ENCODE measurements at places on chromosomes 12 and 14.

DNA sequence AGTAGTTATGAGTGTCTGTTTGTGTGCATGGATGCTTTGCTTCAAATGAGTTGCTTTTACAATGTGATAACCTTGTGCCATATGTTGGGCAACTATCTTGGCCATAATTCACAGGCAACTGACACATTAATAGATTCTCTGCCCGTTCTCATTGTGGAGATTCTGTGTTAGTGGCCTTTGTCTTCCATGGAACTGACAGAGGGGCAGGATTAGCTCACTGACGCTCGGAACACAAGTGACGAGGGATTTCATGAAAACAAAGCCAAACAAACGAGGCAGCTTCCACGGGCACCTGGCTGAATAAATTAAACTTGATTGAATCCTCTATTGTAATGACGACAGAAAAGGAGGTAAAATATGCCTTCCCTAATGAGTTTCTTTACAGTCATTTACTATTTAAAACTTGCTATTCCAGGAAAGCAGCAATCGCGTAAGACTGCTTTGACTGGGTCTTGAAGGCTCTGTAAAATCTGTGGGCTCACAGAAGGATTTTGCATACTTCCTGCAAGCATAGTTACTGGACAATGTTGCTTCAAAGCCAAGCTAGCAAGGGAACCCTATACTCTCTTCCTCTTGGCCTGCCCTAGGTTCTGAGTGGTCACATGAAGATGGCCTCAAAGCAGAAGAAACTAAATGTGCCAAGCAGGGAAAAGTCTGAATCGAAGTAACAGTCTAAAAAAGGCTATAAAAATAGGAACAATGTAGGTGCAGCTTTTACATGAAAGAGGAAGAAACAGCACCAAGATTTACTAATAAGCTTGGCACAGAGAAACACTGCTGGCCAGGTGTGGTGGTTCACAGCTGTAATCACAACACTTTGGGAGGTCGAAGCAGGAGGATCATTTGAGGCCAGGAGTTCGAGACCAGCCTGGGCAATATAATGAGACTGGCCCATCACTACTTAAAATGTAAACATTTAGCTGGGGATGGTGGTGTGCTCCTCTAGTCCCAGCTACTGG is 28.1 kb upstream of the SINHCAF start:
- DNase-seq: no peak

GRCh38 chr14:96568621-96569020 is 66.4 kb downstream of the PAPOLA start:
- DNase-seq: no peak

DNA sequence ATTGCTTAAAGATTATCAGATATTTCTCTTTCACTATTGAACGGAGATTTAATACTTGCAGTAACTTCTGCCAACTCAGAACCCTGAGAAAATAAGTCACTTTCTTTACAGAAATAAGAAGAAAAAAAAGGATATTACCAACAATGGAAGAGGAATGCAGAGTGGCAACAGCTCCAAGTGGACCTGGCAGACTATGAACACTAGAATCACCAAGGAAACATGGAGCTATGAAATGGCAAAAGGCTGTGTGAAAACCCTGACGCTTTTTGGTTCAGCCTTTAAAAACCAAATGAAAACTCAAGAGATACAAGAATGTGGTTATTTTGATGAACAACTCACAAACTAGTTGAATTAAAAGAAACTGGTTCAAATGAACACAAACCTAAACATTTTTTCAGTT is 17.7 kb downstream of the DTD2 start:
- no peak for DNase-seq

DNA sequence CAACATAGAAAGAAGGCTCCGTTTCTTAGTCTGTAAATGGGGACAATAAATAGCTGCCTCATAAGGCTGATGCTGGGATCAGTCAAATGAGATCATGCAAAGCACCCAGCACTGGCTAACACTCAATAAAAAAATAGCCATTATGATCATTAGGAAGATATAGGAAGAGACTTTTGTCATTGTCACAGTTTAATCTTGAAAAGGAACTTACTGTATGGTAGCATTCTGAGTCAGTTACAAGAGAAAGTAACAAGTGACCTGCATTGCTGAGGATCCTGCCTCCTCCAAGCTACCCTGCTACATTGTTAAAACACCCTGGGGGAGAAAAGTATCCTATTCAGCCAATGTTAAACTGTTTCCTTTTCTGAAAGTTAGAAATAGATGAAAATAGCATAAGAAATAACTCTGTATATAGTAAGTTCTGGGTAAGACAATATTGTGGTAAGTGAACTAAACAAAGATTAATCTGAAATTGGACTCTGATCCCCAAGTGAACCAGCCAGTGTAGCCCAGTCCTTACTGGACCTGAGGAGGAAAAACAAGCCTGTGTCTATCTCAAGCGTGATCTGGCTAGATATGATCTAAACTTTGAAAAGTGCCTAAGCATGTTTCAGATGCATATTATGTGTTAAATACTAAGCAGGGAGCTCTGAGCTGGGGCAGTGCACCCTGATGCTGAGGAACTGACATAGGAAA is 3.6 kb upstream of the NUDT4 start:
- DNase-seq: no peak

- no peak for DNase-seq
Measured at GRCh38 chr12:120663741-120664140, 23.2 kb upstream of the MLEC start.

- DNase-seq: peak; percentile 54
Measured at GRCh38 chr12:27828196-27828595, 48.2 kb upstream of the MANSC4 start.

GRCh38 chr12:1639538-1639937 is 10.5 kb downstream of the WNT5B start:
- no peak for DNase-seq

DNA sequence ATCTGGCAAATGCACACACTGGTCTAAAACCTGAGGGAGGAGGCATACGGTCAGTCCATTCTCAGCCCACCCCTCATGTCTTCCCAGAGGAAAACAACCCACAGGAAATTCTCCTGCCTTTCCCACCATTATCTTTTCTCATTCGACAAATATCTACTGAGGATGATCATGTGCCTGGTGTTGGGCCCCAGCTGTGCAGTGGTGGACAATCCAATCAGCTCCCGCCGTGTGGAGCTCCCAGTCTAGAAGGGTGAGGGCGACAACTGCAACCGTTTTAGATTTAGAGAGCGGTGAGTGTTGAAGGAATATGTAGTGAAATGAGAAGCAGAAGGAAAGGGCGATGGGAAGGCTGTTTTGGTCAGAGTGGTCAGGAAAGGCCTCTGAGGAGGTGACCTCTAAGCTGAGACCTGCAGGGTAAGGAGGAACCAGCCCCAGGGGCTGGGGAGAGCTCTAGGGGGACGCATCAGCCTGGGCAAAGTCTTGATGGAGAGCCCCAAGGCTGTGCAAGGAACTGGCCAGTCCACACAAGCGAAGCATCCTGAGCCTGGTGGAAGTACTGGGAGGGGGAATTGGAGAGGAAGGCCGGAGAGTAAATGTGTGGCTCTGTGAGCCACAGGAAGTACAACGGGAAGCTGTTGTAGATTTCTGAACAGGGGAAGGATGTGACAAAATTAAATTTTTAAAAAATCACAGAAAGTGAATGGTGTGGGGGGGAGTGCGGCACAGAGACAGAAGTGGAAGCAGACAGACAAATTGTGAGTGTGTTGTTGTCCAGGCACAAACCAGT is 192.8 kb downstream of the NTF3 start:
- no peak for DNase-seq

- no peak for DNase-seq
Measured at GRCh38 chr12:52600071-52600470, 1.2 kb downstream of the KRT72 start.

GRCh38 chr12:120532701-120533238 is 1.4 kb upstream of the RNF10 start:
- DNase-seq: no peak

GRCh38 chr14:72815430-72815829 is 78.5 kb downstream of the DPF3 start:
- no peak for DNase-seq

DNA sequence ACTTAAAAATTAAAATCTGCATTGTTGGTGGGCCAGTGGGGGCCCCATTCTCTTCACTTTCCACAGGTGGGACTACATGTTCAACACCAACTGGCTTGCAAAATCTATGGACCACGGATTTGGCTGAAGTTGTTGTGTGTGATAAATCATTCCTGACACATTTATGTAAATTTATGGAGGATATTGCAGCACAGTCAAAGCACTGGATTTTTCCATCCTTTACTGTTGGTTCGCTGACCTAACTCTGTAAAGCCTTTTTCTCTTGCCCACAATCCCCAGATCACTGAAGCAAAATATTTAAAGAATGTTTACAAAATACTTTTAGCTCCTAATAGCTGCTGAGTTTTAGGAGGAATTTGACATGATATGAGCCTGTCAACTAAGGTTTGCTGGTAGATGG is 219.7 kb upstream of the PRICKLE1 start:
- no peak for DNase-seq

DNA sequence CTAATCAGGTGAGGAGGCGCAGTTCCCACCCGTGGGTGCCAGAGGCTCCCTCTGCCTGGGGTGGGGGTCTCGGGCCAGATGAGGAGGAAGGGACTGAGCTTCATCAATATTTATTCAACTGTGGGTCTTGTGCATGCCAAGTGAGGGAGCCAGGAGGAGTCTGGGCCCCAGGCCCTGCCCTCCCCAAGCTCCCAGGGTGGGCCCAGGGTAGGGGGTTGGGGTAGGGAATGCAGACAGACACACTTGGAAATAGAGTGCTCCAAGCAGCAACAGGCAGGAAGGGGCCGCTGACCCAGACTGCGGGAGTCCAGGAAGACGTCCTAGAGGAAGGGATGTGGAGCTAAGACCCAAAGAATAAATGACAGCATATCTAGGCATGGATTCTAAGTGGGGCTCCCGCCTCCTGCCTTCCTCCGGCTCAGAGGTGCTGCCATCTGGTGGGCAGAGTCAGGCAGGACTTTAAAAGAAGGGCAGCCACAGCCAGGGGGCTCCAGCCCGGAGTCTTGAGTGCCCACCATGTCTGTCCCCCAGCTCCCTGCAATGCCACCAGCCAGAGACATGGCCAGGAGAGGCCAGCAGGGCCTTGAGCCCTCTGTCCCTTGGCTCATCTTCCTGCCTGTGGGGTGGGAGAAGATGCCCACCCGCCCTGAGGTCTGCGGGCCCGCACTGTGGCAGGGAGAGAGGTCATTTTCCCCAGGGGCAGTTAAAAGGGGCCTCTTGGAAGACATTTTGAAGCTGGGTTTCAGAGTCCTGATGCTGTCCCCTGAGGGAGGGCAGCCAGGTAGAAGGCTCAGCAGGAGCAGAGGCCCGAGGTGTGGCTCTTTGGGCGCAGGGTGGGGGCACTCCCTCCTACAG is 70.1 kb downstream of the PHETA1 start:
- peak; percentile 46 for DNase-seq

GRCh38 chr12:123421314-123421713 is 15.2 kb downstream of the RILPL2 start:
- DNase-seq: no peak

DNA sequence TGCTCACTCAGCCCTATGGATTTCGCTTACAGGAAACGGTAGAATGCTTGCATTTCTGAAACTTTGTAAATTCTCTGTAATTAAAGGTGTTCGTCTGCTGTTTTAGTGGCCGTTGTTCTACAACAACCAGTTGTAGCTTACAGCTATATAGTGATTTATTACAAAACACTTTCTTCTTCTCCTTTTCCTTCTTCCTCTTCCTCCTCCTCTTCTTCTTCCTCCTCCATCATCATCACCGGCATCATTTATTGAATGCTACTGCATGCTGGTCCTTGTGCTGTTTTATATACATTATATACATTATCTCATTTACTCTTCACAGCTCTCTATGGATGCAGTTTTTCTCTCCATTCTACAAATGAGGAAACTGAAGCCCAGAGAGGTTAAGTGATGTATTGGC is 6.4 kb downstream of the ETV6 start:
- no peak for DNase-seq

DNA sequence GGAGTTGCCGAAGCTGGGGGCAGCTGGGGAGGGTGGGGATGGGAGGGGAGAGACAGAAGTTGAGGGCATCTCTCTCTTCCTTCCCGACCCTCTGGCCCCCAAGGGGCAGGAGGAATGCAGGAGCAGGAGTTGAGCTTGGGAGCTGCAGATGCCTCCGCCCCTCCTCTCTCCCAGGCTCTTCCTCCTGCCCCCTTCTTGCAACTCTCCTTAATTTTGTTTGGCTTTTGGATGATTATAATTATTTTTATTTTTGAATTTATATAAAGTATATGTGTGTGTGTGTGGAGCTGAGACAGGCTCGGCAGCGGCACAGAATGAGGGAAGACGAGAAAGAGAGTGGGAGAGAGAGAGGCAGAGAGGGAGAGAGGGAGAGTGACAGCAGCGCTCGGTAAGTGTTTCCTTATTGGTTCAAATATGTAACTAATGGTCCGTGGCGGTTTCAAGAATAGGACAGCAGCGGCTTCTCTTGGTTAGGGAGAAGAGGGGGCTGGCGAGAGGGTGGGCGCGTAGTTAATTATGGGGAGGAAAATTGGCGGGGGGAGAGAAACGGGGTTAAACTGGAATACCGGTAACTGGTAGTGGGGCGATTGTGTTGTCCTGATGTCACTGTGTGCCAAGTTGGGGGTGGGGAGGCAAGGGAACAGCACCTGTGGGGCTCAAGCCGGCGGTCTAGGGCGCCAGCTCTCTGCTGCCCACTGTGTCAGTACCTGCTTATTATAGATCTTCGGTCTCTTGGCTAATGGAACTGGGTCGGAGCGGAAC is 8.4 kb downstream of the HOXC8 start:
- DNase-seq: peak; percentile 51

- no peak for DNase-seq
Measured at GRCh38 chr14:84874436-84874835, 655.5 kb upstream of the FLRT2 start.

GRCh38 chr12:67484791-67485480 is 163.6 kb upstream of the DYRK2 start:
- DNase-seq: no peak

DNA sequence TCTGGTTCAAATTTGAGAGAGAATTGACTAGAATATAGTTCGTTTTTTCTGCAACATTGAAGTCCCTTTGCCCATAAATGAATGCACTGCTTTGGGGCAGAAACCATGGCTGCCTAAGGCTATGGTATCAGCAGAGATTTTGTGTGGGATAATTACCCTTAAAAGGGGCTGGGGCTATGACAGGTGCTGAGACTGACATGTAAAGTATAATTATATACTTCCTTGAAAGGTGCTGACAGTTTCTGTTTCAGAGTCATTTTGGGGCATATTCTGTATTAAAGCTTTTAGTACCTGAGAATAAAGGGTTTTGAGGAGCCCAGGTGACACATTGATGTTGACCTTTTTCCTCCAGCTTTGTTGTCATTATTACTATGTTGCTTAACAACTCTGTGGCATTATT is 150.3 kb upstream of the PTPRQ start:
- DNase-seq: no peak
